ENCODE measurements at places on chromosomes 1 and 21.

DNA sequence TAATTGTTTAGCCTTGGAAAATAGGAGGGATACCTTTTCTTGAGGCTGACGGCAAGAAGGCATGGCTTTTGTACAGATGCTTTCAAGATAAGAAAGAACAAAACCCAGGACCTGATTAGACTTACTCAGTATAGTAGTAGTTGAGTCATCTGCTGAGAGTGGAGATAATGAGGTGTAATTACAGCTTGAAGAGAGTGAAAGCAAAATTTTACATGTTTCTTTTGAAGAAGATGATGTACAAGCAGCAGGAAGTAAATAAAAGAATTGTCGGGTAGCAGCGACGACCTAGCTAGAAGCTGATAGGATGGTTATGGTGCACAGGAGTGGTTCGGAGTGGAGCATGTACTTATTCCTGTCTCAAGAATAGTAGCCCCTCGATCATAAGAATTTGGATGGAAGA, 6.6 kb downstream of the ANGPTL1 start:
- DNase-seq: no peak

GRCh38 chr1:33137800-33138199, 44.0 kb downstream of the TRIM62 start:
- peak; percentile 13 for DNase-seq

GRCh38 chr1:188423073-188423472, 1594.3 kb downstream of the PLA2G4A start:
- DNase-seq: no peak

GRCh38 chr1:206578068-206578977, 33.9 kb downstream of the EIF2D start:
- DNase-seq: no peak

Data from activated gamma-delta T cell treated with anti-CD3 and anti-CD28 coated beads, Interleukin-2, amount 50 U/mL, for 16 hours (primary cell).